ENCODE measurements at places on chromosomes 7 and 10.

DNA sequence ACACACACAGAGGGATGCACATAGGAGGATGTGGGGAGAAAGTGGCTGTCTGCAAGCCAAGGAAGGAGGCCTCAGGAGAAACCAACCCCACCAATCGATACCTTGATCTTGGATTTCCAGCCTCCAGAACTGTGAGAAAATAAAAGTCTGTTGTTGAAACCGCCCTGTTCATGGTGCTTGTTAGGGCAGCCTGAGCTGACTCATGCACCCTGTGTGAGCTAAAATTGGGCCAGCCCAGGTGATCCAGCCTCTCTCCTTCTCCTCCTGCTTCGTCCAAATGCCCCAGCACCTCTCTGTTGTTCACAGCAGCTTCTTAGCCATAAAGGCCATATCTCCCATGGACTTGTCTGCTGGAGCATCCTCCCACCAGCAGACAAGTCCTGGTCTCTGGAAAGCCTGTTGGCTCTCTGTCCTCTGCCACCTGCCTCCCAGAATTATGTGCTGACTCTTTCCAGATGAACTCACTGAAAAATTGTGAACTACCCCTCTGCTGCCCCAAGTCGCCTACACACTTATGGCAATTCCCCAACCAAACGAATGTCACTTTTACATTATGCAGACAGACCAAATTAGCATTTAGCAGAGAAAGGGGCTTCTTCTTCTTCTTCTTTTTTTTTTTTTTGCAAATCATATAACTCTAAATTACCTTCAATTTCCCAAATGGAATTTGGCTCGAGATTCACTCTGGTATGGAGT is 30.2 kb upstream of the CARD11 start:
- H3K36me3 ChIP-seq, result no peaks in the 10 kb centered on the region
- no peak overlapping the region for H3K4me3 ChIP-seq

GRCh38 chr7:18901982-18902421 is 215.4 kb downstream of the TWIST1 start:
- H3K4me3 ChIP-seq, result no peak overlapping the region
- peaks cover 9% of the 10 kb centered on the region for H3K4me1 ChIP-seq
- H3K27me3 ChIP-seq, result no peaks in the 10 kb centered on the region
- no peak overlapping the region for H3K27ac ChIP-seq
- no peak for DNase-seq

DNA sequence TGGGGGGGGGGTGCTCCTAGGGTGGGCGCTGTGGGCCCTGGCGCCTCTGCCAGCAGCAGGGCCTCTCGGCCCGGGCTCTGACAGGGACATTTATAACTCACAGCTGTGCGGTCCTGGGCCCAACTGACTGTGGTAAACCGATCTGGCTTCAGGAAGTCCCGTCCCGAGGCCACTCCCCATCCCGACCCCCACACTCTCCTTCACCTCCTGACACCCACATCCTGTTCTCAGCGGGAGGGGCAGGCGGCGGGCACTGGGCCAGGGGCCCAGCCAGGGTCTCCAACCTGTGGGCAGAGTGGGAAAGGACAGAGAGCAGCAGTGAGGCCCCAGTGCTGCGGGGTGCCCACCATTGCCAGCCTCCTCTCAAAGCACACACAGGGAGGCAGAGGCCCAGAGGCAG is 69.1 kb downstream of the ZMIZ1 start:
- H3K4me3 ChIP-seq, result no peak overlapping the region
- no peak overlapping the region for H3K27ac ChIP-seq
- no peak for DNase-seq

- peak overlapping the region; percentile 67 for H3K4me3 ChIP-seq
- DNase-seq, result no peak
- no peaks in the 10 kb centered on the region for H3K27me3 ChIP-seq
- H3K27ac ChIP-seq, result peak overlapping the region; percentile 83
- H3K36me3 ChIP-seq, result no peaks in the 10 kb centered on the region
- H3K4me1 ChIP-seq, result peaks cover 5% of the 10 kb centered on the region
Observed at GRCh38 chr10:6203331-6204062, 765 bp downstream of the PFKFB3 start.

DNA sequence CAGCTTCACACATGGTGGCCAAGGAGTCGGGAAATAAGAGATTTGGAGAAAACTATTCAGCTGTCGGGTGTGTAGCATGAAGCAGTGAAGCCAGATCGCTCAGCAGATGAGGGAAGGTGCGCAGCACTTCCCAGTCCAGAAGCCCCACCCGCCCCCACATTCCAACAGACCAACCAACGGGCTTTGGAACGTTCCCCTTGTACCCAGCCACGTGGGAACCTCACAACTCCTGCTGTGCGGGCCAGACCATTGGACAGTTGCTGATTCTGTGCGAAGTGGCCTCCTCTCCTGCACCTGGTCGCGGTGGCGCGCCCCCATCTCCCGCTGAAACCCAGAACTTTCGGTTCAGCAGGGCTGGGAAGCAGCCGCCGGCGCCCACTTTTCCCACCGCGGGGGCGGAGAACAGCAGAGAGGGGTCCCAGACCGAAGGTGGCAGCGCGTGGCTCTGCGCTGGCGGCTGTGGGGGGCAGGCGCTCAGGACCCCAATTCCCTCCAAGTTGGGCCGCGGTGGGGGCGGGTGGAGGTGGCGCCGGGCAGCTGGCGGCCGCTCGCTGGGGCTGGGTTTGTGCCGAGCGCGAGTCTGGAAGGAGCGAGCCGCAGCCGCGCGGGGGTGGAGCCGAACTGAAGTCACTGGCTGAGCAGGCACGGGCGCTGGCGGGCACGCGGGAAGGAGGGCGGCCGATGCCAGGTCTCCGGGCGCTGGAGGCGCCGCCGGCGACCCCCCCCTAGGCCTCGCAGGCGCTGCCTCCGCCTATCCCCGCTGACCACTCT is 1301.5 kb upstream of the SORCS1 start:
- H3K27ac ChIP-seq, result no peak overlapping the region
- H3K36me3 ChIP-seq, result no peaks in the 10 kb centered on the region
- peaks cover 29% of the 10 kb centered on the region for H3K27me3 ChIP-seq
- H3K4me3 ChIP-seq, result peak overlapping the region; percentile 34
- no peaks in the 10 kb centered on the region for H3K4me1 ChIP-seq

GRCh38 chr10:86979977-86980448 is 11.7 kb downstream of the ADIRF start:
- H3K27me3 ChIP-seq, result no peaks in the 10 kb centered on the region
- no peaks in the 10 kb centered on the region for H3K36me3 ChIP-seq
- H3K4me1 ChIP-seq, result no peaks in the 10 kb centered on the region
- H3K4me3 ChIP-seq, result no peak overlapping the region
- no peak overlapping the region for H3K27ac ChIP-seq
- DNase-seq, result no peak

DNA sequence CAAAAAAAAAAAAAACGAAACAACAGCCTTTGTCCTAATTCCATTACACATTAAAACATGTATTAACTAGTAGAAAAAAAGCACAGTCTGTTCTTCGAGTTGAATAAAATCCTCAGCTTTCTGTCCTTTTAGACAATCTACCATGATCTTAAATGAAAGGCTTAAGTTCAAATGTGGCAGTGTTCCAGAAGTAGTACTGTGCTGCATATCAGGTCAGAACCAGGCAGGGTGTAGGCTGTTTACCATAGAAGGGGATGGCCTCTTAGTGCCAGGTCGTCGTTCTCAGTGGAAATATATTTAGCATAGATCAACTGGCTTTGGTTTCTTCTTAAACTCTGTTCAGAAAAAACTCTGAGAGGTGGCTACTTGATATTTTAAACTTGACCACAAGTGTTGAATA is 612.0 kb downstream of the CNTNAP2 start:
- no peaks in the 10 kb centered on the region for H3K27me3 ChIP-seq
- H3K36me3 ChIP-seq, result no peaks in the 10 kb centered on the region
- H3K4me1 ChIP-seq, result no peaks in the 10 kb centered on the region
- DNase-seq, result no peak
- H3K4me3 ChIP-seq, result no peak overlapping the region

GRCh38 chr7:104328970-104329825 is 795 bp downstream of the LHFPL3 start:
- peaks cover 78% of the 10 kb centered on the region for H3K27me3 ChIP-seq
- H3K4me3 ChIP-seq, result no peak overlapping the region
- DNase-seq, result no peak
- H3K36me3 ChIP-seq, result no peaks in the 10 kb centered on the region

- no peak for DNase-seq
- no peak overlapping the region for H3K27ac ChIP-seq
- H3K4me3 ChIP-seq, result no peak overlapping the region
- no peaks in the 10 kb centered on the region for H3K36me3 ChIP-seq
Observed at GRCh38 chr10:76401006-76401405, 969.6 kb downstream of the LRMDA start.

- no peaks in the 10 kb centered on the region for H3K36me3 ChIP-seq
- no peak for DNase-seq
- no peak overlapping the region for H3K4me3 ChIP-seq
- no peaks in the 10 kb centered on the region for H3K27me3 ChIP-seq
- peaks cover 11% of the 10 kb centered on the region for H3K4me1 ChIP-seq
Observed at GRCh38 chr7:101717628-101718357, 88.7 kb upstream of the MYL10 start.

GRCh38 chr10:133235932-133236331 is 1.7 kb upstream of the VENTX start:
- H3K27ac ChIP-seq, result no peak overlapping the region
- no peaks in the 10 kb centered on the region for H3K36me3 ChIP-seq
- no peak for DNase-seq
- H3K4me1 ChIP-seq, result no peaks in the 10 kb centered on the region
- peaks cover 80% of the 10 kb centered on the region for H3K27me3 ChIP-seq

DNA sequence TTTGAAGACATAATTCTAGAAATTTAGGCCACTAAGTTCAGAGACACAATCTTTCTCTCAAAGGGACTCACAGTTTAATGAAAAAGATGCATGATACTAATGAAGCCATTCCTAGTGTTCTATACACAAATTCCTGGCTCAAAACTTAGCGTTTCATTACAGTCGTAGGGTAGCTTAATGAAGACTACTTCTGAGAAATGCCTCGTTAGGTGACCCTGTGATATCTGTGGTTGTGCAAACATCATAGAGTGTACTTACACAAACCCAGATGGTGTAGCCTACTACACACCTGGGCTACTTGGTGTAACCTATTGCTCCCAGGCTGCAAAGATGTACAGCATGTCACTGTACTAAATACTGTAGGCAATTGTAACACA is 488 bp upstream of the CHCHD3 start:
- peaks cover 11% of the 10 kb centered on the region for H3K4me1 ChIP-seq
- H3K36me3 ChIP-seq, result peaks cover 15% of the 10 kb centered on the region
- no peak for DNase-seq
- H3K27ac ChIP-seq, result no peak overlapping the region
- H3K4me3 ChIP-seq, result no peak overlapping the region

GRCh38 chr10:54531296-54531695 is 269.7 kb downstream of the PCDH15 start:
- H3K4me1 ChIP-seq, result no peaks in the 10 kb centered on the region
- H3K36me3 ChIP-seq, result no peaks in the 10 kb centered on the region
- no peak for DNase-seq
- no peak overlapping the region for H3K4me3 ChIP-seq
- no peaks in the 10 kb centered on the region for H3K27me3 ChIP-seq
- H3K27ac ChIP-seq, result no peak overlapping the region

GRCh38 chr7:101990811-101991418 is 173.5 kb downstream of the CUX1 start:
- no peak overlapping the region for H3K27ac ChIP-seq
- H3K27me3 ChIP-seq, result no peaks in the 10 kb centered on the region
- peaks cover 5% of the 10 kb centered on the region for H3K4me1 ChIP-seq
- no peaks in the 10 kb centered on the region for H3K36me3 ChIP-seq
- no peak overlapping the region for H3K4me3 ChIP-seq
- DNase-seq, result no peak

DNA sequence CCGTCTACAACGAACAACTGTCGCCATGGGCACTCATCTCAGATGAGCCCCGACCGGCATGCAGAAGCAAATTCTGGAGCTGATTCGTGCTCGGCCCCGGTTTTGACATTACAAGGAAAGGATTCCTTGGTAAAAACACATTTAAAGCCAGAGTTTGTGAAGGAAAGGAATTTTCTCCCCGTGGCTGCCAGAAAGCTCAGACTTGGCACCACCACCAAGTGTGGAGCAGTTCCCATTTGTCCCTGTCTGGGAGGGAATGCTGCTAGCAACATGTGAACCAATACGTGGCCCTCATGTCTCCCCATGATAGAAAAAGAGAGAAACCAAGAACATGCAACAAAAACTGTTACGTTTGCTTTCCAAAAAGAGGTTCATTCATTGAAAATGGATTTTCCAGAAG is 55.2 kb upstream of the DDC start:
- H3K4me1 ChIP-seq, result no peaks in the 10 kb centered on the region
- H3K36me3 ChIP-seq, result no peaks in the 10 kb centered on the region
- H3K27ac ChIP-seq, result no peak overlapping the region
- H3K27me3 ChIP-seq, result no peaks in the 10 kb centered on the region
- no peak overlapping the region for H3K4me3 ChIP-seq
- no peak for DNase-seq

GRCh38 chr10:109679478-109679877 is 243.8 kb downstream of the XPNPEP1 start:
- no peak for DNase-seq
- H3K27ac ChIP-seq, result no peak overlapping the region
- H3K4me1 ChIP-seq, result peaks cover 7% of the 10 kb centered on the region
- no peak overlapping the region for H3K4me3 ChIP-seq
- H3K27me3 ChIP-seq, result no peaks in the 10 kb centered on the region

- no peaks in the 10 kb centered on the region for H3K4me1 ChIP-seq
- H3K36me3 ChIP-seq, result no peaks in the 10 kb centered on the region
- no peaks in the 10 kb centered on the region for H3K27me3 ChIP-seq
- H3K4me3 ChIP-seq, result no peak overlapping the region
Observed at GRCh38 chr7:33511778-33512177, 382.4 kb downstream of the BBS9 start.

GRCh38 chr10:98295401-98295811 is 27.4 kb upstream of the LOXL4 start:
- H3K27ac ChIP-seq, result no peak overlapping the region
- peaks cover 7% of the 10 kb centered on the region for H3K4me1 ChIP-seq
- no peak for DNase-seq

- H3K27ac ChIP-seq, result no peak overlapping the region
- H3K36me3 ChIP-seq, result peaks cover 6% of the 10 kb centered on the region
- no peak overlapping the region for H3K4me3 ChIP-seq
Observed at GRCh38 chr7:74503061-74503460, 49.4 kb downstream of the GTF2IRD1 start.

GRCh38 chr10:63137306-63137705 is 4.2 kb downstream of the NRBF2 start:
- no peak for DNase-seq
- H3K36me3 ChIP-seq, result peaks cover 40% of the 10 kb centered on the region
- no peak overlapping the region for H3K4me3 ChIP-seq
- no peak overlapping the region for H3K27ac ChIP-seq

DNA sequence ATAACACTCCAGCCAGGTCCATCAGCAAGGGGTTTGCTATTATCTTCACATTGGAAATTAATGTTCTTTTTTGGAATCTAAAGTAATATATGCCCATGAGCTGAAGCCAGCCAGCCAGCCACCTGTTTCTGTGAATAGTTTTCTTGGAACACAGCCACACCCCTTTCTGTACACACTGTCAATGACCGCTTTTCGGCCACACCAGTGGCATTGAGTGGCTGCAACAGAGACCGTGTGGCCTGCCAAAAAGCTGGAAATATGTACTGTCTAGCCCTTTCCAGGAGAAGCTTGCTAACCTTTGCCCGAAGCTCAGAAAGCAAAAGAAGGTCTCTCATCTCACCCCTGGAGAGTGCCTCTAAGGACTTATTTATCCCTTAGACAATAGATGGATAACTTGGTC is 98.5 kb upstream of the NPS start:
- H3K27me3 ChIP-seq, result no peaks in the 10 kb centered on the region
- H3K4me3 ChIP-seq, result no peak overlapping the region
- no peak overlapping the region for H3K27ac ChIP-seq
- no peak for DNase-seq

All from RWPE2 (cell line).